ENCODE measurements at places on chromosomes 7 and 10. TPM values are rescaled to one million over a fixed set of nuclear protein-coding genes. Genes with fewer than 3 reads are reported as not detected.

SPDYE2B gene
- not detected for total RNA-seq

PAX4 gene
- total RNA-seq: not detected

DNA sequence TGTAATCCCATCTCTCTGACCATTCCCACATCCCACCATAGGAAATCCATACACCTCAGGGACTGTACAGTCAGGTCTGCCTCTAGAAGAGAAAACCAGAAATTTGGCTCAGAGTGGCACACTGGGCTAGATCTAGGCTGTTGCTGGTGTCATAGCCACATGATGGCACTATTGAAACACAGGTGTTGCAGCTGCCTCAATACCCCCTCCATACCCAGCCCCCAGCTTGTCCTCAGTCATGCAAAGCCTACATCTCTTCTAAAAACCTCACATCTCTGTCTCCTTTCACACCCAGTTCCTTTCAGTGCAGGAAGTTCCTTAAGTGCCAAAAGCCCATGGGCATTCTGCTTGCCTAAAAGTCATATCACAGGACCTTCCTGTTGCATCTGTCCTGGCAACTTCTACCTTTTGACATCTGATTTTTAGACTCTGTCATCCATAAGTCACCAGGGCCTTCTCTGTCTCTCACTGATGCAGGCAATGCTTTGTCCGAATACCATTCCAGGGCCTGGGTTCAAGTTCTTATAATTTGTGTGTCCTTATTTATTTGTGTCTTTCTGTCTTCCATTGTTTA lies 27.0 kb upstream of the HIBADH start:
- DNase-seq: peak; percentile 36

GRCh38 chr7:17774716-17775288 lies 165.5 kb downstream of the SNX13 start:
- no peak for DNase-seq

GRCh38 chr10:34107626-34108516 lies 707.2 kb downstream of the PARD3 start:
- no peak for DNase-seq

EBF3 gene
- 13.2 TPM for total RNA-seq

DNA sequence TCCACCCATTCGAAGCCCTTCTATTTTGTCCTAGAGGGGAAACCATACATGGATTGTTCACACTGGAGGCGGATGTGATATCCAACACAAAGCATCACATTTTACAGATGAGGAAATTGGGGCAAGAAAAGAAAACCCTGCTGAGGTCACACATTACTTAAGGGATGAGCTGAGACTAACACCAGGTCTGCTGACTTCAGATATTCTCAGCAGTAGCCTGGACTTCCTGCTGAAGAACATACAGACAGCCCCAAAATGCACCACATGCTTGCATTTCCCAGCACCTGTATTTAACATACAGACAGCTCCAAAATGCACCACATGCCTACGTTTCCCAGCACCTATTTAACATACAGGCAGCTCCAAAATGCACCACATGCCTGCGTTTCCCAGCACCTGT lies 11.2 kb downstream of the GIMAP5 start:
- no peak for DNase-seq

FFAR4 gene
- not detected for total RNA-seq

DNA sequence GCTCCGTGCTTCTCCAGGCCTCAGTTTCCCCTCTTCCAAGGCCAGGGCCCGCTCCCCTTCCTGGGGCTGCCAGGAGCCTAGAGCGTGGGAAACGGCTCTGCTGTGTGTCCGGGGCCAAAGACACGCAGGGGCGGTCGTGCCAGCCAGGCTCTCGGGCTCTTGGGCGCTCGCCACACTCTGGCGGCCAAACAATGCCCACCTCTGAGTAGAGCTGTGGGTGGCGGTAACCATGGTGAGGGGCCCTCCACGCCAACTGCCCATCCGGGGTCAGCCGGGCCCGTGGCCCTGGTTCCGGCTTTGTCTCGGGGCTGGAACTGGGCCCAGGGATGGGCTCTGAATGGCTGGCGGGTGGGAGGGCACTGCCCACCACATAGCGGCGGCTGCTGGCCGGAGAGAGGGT lies 16.0 kb downstream of the GRIFIN start:
- DNase-seq: no peak

DNA sequence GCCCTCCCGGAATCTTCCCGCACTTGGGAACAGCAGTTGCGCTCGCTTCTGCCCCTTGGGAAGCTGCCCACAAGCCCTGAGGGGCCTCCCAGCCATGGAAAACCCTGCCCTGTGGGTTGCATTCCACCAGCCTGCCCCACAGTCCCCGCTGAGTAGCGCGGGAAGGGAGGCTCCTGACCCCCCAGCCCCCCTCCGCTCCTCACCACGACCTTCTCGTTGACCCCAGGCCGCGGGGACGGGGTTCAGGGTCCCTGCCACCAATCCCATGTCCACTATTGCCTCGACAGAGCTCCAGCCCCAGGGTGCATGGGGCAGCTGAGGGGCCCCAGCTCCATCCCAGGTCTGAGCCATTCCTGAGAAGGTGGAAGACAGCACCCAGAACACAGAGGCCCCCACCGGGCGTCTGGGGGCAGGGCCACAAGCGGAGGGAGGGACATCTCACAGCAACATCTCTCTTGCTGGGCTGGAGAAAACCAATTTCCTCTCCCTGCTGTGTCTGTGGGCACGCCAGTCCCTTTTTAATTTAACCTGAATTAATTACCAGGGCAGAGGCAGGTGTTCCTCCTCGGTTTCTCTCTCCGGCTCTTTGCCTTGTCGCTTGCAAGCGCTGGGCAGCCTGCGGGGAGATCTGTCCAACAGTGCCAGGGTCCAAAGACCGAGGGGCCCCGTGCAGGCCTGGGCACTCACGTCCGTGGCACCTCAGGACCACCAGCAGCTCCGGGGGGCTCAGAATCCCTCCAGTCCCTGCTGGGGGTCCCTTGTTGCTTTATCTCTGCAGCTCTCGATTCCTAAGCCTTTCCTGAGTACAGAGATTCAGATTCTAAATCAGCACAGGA lies 57.9 kb downstream of the FOXL3 start:
- DNase-seq: no peak

- no peak for DNase-seq
Observed at GRCh38 chr7:67463983-67464382, 467.4 kb downstream of the TYW1 start.

DNA sequence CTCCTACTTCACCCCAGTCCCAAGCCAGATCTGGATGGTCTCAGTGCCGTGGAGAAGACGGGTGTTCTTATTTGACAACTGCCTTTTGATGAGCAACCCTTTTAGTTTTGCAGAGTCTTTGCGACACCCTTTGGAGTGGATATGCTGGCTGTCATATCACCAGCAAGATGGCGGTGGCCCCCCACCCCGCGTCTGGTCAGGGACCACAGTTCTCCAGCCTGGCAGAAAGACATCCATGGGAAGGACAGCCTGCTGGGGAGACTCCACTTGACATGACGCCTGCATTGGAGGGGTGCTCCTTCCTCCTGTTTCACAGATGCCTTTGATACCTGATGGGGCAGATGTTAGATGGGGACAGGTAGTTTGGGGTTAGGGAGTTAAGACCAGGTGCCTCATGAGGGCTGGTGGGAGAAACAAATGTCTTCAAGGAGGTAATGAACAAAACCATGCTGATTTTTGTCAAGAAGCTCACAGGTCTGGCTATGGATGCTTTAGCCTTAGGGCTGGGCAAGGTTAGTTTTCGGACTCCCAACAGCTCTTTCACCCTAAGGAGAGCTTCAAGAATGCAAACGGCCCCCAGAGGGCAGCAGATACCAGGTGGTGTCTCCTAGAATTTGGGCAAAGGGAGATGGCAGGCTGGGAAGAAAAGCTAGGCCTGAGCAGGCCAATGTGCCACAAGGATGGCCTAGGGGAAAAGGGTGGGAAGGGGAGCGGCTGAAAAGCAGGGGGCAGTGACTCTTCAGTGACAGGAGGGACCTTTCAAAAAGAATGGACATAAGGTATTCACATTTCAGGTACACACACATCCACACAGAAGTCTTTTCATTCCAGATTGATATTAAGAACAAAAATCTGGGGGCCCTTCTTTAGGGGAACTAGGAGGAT lies 95.2 kb downstream of the CLEC2L start:
- peak; percentile 15 for DNase-seq

DNA sequence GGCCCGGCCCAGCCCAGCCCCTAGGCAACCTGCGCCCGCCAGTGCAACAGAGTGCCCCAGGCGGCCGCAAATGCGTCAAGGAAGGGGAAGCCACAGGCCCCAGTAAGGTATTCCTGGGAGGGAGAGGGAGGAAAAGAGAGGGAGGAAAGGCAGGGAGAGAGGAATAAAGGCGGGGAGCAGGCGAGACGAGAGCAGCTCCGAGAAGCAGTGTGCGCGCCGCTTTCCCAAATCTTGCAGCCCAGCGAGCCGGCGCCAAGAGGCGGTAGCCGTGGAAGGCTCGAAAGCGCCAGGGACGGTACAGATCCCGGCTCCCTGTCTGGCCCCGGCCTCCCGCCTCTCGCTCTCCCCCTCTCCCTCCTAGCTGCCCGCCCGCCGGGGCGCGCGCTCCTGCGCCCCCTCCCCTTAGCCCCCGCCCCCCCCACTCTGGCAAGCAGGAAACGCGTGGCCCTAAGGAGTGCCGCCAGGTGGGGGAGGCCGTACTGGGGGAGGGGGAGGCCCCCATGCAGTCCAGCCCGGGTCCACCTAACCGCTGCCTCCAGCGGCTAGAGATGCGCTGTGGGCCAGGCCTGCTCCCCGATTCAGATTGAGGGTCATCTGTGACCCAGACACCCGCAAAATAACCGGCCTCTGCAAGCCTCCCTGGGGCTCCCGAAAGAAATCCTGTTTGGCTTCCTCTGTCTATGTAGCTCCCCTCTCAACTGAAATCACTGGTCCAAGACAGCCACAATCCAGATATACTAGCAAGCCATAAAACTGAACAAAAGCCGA lies 4.3 kb downstream of the HOXA10 start:
- DNase-seq: no peak
